ENCODE measurements at places on chromosomes 1 and 21. TPM values are rescaled to one million over a fixed set of nuclear protein-coding genes. Genes with fewer than 3 reads are reported as not detected.

DNA sequence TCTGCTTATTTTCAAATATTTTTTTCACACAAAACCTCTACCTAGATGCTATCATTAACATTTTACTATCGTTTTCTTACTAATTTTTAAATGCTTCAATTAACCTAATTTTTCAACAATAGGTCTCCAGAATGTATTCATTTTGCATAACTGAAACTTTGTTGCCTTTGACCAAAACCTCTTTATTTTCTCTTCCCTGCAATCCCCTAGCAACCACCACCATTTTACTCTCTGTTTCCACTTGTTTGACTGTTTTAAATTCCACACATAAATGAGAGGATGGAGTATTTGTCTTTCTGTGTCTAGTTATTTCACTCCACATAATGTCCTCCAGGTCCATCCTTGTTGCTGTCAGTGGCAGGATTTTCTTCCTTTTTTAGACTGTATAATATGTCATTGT, 9.5 kb upstream of the F13B start:
- DNase-seq, result no peak

DNA sequence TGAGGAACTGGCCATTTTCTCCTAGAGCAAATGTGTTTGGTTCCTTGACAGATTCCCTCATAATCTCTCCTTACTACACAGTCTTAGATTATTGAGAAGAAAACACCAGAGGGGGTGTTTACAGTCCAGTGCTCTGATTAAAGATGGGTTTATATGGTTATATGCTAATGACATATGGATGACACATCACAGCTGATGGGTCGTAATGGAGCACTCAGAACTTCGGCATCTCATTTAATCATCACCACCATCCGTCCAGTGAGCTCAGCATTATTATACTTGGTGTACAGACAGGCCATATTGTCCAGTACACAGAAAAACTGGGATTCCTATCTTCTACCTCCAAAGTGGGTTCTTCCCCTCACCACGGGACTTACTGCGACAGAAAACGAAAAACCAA, 22.3 kb upstream of the NR5A2 start:
- DNase-seq, result no peak

GRCh38 chr1:159653201-159653600, 61.2 kb downstream of the CRP start:
- no peak for DNase-seq

- DNase-seq, result no peak
Observed at GRCh38 chr1:6241107-6241886, 2.7 kb upstream of the HES3 start.

DNA sequence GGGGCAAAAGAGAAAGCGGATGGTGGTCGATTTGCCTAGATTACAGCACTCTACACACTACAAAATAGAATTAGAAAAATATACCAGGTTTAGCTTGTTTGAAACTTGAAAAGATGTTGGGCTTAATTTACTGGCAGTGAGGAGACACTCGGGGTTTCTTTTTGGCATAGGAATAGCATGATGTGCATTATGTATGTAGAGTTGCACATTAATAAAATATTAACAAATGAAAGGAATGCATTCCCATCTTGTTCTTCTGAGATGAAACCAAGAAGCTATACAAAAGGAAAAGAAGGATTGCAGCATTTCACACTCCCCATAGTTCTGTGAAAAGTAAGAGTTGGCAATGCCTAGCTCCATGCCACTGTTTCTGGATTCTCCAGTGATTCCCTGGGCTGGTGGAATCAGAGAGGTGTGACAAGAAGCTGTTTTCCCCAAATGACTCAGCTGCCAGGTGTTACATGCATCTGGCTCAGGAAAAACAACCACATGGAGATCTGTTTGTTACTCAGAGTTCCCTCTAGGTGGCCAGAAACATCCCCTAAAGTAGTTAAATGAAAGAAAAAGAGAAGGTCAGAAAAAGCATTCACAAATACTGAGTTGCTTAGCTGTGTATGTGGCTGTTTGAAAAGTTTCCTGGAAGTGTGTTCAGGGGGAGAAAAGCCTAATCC, 115.6 kb downstream of the UCK2 start:
- DNase-seq, result peak; percentile 16

- no peak for DNase-seq
Observed at GRCh38 chr1:173301507-173301906, 94.4 kb upstream of the TNFSF4 start.

DNA sequence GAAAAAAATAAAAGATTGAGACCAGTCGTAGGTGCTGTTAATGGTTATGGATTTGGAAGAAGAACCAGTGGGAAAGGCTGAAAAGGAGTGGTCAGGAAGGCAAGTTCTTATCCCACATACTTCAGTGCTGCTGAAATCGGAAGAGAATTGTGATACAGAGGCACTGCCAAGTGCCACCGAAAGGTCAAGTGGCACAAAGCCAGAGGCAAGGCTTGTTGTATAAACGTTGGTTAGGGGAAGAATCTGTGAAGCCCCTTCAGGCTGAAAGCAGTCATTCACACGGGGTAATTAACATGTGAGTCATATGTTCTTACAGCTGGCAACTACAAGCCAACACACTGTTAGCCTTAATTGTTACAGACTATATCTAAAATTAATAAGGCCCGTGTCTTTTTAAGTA, 48.8 kb downstream of the ZBTB40 start:
- DNase-seq, result peak; percentile 89

DNA sequence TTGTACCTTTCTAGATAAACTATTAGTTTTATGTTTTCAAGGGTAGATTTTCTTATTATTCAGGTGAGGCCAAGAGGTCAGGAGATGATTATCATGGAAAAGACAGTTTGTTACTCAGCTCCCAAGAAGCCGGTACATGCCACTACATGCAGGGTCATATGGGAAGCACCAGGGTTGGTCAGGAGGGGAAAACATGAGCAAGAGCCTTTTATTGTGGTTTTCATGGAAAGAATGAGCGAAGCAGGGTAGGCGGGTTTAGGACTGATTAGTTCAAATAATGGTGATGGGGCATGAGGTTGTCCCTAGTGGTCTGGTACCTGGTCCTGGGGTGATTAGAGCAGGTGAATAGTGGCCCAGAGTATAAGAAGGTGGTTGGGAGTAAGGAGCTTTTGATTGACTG, 189.9 kb downstream of the APP start:
- DNase-seq, result no peak

DNA sequence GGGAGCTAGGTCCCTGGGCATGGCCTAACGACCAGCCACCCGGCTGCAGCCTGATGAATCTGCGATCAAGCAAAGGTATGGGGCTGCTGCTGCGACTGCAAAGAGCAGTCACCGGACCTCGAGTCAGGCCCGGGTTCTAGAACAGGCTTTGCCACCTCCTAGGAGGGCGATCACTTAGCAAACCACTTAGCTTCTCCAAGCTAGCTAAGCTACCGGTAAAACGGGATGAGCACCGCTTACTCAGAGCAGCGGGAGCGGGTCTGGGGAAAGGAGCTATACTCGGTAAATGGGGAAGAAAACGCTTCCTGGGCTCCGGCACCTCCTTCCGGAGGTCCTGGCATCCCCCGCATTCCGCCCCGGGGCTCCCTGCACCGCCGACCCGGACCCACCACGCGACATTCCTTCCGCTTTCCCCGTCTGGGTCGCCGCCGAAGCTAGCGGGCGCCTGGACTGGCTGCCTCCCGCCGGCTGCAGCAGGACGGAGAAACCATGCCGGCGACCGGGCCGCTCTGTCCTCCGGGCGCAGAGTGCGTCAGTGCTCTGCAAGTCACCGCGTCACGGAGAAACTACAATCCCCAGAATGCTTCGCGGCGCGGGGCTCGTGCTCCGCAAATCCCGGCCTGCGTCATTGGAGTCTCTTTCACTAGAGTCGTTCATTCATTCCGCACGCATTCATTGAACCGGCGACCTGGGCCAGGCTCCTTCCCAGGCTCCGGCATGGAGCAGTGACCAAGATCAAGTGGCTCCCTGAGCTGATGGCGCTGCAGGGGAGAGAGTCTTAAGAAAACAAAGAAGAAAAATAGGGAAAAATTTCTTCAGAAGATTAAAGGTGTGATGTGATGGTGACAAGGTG, at the start of gene LSM10:
Gene LSM10, minus strand, starts transcription at position 531 of the 853 bp plus-strand sequence. CDS start 3,779 bp downstream, outside the sequence.
- DNase-seq, result peak; percentile 91

- no peak for DNase-seq
Observed at GRCh38 chr1:95876276-95876675, 642.3 kb downstream of the RWDD3 start.

DNA sequence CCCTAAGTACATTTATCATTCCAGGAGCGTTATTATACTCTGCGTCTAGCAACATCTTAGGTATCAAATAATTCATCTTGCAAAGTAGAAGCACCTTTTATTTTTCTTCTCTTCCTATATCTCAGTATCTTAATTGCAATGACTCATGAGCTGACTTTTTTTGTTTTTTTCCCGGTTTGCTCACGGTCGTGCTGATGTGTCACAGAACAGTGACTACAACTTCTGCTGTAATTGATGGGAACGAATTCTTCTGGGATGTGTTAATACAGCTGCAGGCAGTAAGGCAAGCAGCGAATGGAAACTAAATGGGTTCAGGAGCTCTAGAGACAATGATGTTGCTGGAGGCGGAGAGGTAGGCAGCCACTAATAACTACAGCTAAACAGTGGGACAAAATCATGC, 89.8 kb upstream of the TMPRSS15 start:
- peak; percentile 90 for DNase-seq

UAP1 gene
- total RNA-seq, result 40.8 TPM

PEAR1 gene
- total RNA-seq, result not detected

COL6A1 gene
- 29.6 TPM for total RNA-seq

CFAP141 gene
- total RNA-seq, result not detected

ANKRD65 gene
- not detected for total RNA-seq
